ENCODE measurements at places on chromosomes 7 and 10.

GRCh38 chr7:139845443-139845805 is 16.4 kb downstream of the TBXAS1 start:
- no peak for DNase-seq

DNA sequence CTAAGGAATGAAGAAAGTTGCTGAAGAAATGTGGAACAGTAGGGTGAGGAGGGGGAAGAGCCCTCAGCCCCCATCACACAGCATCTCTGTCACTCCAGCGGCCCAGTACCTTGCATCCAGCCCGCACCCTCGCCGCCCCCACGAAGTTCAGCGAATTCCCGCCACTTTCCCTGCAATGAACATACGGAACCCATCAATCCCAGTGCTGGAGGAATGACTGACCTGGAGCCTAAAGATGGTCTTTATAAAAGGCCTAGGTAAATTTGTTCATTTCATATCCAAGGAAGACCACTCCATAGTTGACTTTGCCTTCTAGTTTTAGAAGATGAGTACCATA is 779 bp upstream of the KIF5B start:
- DNase-seq = no peak

- no peak for DNase-seq
Observed at GRCh38 chr7:82131215-82131614, 312.4 kb downstream of the CACNA2D1 start.

GRCh38 chr7:151107882-151108281 is 21.6 kb downstream of the AGAP3 start:
- no peak for DNase-seq

GRCh38 chr10:24524314-24524713 is 199.4 kb downstream of the ARHGAP21 start:
- no peak for DNase-seq

GRCh38 chr7:150410680-150411346 is 31.7 kb downstream of the ZNF775 start:
- no peak for DNase-seq

DNA sequence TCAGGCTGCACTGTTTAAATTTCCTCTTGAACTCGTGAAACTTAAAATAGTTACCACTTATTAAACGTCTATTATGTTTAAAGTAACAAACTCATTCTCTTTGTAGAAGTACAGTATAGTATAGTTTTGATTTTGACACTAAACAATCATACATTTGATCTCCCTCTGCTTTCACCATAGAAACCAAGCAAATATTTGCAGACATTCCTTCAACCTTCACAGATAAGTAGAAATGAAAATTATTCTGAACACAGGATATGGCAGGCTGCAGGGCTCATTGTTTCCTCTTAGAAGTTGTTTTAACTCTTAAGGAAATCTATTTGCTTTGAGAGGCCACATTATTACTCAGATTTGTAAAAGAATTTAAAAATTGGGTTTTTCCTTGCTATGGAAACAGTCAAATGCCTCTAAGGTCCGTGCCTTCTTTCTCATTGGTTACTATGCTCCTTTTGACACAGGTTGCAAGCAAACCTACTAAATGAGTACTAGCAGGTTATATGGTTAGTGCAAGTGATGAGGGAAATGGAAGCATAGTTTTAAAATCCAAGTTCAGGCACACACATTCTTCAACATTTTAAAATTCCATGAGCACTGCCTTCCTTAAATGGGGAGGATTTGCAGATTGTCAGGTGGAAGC is 92.8 kb upstream of the FAM133B start:
- peak; percentile 35 for DNase-seq

- DNase-seq = no peak
Observed at GRCh38 chr10:124660404-124661125, 83.6 kb downstream of the FAM53B start.

DNA sequence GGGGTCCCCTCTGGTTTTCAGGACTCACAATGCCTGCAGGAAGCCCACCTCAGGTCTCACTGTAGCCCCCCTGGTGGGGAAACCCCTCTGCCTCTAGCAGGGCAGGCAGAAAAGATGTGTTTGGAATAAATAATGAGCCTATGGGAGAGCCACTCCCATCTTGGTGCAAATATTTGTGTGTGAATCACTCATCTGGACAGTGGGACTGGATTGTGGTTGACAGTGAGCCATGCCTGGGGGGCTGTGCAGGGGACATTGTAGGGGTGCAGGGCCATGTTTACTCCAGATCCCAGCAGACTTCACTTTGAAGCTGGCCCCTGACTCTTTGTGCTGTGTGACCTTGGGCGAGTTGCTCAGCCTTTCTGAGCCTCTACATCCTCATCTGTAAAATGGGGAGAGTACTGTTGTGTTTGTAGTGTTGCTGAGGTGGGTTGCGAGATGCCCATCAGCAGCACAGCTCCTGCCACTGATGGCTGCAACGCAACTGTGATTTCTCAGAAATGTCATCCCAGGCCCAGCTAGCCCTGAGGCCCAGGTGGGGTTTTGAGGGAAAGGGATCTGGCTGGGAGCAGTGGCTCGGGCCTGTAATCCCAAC is 20.7 kb downstream of the GTF2IRD1 start:
- DNase-seq = no peak

DNA sequence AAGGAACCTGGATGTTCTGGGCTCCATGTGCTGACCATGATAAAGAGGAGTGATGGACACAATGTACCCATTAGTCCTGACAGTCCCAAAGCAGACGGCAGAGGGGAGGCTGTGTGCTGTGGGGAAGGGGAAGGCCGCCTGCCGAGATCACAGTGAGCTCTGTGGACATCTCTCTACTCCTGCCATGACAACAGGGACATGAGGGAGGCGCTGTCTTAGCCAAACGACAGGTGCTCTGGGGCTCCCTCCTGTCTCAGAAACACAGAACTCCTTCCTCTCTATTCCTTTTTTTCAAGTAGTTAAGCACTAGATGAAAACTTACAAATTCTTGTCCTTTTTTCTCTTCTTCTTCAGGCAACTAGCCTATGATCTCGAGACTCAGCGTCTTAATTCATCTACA is 113.1 kb downstream of the RNF32 start:
- DNase-seq = no peak

DNA sequence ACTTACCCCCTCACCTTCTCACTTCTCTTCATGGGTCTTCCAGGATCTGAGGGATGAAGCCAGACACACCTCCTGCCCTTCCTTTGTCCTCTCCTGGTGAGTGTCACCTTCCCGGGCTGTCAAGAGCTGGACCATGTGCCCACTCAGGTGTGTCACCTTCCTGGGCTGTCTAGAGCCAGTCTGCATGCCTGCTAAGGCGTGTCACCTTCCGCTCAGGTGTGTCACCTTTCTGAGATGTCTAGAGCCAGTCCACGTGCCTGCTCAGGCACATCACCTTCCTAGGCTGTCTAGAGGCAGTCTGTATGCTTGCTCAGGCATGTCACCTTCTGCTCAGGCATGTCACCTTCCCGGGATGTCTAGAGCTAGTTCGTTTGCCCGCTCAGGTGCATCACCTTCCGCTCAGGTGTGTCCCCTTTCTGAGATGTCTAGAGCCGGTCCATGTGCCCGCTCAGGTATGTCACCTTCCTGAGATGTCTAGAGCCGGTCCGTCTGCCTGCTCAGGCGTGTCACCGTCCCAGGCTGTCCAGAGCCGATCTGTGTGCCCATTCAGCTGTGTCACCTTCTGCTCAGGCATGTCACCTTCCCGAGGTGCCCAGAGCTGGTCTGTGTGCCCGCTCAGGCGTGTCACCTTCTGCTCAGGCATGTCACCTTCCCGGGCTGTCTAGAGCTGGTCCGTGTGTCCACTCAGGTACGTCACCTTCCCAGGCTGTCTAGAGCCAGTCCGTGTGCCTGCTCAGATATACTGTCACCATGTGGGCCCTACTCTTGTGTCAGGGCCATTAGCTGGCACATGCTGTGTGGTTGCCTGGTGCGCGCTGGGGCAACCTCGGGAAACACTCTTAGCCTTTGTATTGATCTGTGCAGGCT is 245.3 kb downstream of the EBF3 start:
- no peak for DNase-seq

- DNase-seq = no peak
Observed at GRCh38 chr7:20197125-20197748, 19.9 kb downstream of the MACC1 start.

DNA sequence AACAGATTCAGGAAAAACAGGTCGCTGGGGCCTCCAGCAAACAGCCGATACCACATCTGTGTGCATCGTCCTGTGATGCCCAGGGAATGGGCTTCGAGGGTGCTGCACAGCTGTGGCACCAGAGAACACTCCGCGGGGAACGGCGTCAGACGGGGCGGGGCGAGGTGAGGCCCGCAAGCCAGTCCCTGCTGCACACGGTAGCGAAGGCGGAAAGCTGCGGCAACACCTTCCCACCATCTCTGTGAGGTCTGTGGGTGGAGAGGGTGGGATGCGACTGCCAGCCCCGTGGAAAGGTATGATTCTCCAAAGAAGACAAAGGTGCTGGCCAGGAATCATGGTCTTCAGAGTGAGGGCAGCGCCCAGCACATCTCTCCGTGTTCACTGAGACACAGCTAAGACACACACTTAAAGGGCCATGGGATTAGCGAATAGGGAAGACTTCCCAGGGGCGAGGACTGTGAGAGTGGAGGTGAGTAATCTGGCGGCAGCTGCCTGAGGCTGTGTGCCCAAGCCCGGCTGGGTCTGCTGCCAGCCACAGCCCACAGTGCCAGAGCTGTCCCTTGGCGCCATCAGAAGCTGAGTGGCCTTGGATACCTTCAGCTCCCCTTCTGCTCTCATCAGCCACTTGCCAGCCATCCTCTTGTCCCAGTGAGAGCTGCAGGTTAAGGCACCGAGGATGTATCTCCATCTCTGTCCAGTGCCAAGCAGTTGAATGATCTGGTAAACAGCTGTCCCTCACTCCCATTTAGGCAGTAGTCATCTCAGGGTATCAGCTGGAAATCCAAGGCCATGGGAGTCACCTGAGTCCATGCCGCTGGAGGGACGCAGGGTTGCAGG is 17.6 kb downstream of the PRKAG2 start:
- DNase-seq = no peak

DNA sequence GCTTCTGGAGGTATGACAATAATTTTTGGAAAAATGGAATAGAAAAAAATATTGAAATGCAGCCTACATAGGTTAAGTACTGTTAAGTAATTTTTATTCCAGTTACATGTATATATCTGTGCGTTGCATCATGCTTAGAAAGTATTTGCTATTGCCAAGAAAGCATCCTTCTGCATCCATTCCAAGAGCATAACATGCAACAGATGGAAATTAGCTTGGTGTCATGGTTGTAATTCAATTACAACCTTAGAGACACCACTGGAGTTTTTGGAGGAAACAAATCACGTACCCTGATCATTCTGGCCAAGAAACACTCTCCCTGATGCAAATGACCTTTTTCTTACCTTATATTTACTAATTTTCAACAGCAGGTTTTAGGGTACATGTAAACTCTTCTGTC is 1.7 kb downstream of the AKR1B1 start:
- peak; percentile 79 for DNase-seq

GRCh38 chr10:1575481-1576244 is 161.7 kb downstream of the ADARB2 start:
- no peak for DNase-seq

All from fibroblast of skin of abdomen (primary cell).